T1000 (cell line): ENCODE measurements at places on chromosomes 12 and 14.
A peak's percentile ranks its signal among the peaks of the same experiment; 100 is the strongest.

GRCh38 chr12:102379346-102380162 lies 100.8 kb downstream of the IGF1 start:
- DNase-seq = no peak

- no peak for DNase-seq
These were observed 35.7 kb downstream of the SIX6 start for GRCh38 chr14:60544659-60545058.

- no peak for DNase-seq
These were observed 23.0 kb downstream of the MVK start for GRCh38 chr12:109596418-109597244.

DNA sequence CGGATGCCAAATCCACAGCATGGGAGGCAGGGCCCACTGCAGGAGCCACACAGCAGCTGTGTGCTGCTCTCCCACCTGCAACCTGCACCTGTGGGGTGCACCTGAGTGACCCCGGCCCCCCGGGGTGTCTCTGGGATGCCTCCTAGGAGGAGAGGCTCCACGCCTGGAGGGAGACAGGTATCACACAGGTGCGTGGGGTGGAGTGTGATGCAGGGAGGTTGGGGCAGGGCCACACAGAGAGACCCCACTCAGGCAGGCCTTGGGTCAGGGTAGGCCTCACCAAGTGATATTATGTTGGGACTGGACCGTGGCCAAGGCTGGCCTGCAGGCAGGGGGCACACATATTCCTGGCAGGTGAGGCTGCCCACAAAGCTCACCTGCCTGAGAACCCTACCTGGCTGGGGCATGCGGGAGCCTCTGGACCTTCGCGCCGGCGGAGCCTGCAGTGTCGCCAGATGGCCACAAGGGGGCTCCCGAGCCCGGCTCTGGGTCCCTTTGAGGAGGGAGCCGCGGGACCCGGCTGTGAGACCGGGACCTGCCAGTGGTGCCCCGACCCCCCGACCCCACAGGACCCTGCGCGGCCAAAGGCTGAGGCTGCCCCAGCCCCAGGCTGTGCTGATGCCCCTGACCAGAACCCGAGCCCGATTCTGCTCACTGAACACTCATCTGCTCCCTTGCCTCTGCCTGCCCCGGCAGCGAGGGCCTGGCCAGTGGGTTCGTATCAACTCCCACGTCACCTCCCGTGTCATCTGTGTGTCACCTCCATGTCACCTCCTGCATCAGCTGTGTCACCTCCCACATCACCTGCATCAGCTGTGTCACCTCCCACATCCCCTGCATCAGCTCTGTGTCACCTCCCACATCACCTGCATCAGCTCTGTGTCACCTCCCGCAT lies 11.4 kb downstream of the TMEM121 start:
- DNase-seq = peak; percentile 6

- no peak for DNase-seq
These were observed 42.1 kb upstream of the FZD10 start for GRCh38 chr12:130120012-130120805.

- DNase-seq = no peak
These were observed 28.0 kb downstream of the CALM1 start for GRCh38 chr14:90424686-90425372.

DNA sequence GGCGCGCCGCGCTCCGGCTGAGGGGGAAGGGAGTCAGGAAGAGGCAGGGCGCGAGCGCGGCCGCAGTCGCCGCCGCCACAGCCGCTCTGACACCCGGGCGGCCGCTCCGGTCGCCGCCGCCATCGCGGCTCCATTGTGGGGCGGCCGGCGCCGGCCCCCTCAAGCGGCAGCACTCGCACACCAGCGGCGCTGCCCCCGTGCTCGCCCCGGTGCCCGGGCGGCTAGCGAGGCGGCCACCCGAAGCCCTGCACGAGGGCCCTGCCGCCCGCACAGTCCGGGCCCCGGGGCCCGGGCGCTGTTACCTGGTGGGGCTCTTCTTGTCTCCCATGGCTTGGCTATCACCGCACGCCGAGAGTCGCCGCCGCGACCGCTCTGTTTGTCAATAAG lies 202 bp downstream of the YAF2 start:
- no peak for DNase-seq

- DNase-seq = no peak
These were observed 47.0 kb upstream of the ERGIC2 start for GRCh38 chr12:29427964-29428363.

- no peak for DNase-seq
These were observed 58.1 kb downstream of the CPNE8 start for GRCh38 chr12:38847247-38847646.

DNA sequence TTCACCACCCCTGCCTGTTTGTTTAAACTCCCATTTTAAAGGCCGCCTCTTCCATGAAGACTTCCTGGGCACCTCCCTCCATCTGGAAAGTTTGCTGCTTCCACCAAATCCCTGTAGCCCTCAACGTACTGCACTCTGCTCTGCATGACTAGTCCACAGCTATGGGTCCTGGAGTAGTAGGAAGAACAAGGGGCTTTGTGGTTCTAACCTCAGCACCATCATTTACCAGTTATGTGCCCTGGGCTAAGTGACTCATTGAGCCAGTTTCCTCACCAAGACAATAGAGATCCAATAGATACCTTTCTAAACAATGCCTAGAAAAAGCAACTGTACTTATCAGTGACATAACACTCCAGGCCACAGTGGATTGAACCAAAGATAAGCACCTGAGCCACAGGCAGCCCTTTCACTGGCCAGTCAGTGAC lies 8.5 kb upstream of the LTBP2 start:
- DNase-seq = peak; percentile 68

DNA sequence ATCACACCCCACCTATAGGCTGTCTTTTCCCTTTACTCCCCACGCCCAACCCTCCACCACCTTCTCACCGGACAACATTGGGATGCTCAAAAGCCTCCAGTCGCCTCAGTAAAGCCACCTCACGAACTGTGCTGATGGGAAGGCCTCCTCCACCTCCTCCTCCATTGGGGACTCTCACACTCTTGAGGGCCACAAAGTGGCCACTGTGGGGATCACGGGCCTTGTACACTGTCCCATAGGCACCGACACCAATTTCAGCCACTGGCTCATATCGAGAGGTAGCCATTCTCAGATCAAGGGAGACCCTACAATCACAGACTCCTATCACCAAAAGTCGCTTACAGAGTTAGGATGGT lies 700 bp downstream of the CDK4 start:
- DNase-seq = no peak

GRCh38 chr14:97306760-97307246 lies 509.6 kb downstream of the VRK1 start:
- DNase-seq = no peak

DNA sequence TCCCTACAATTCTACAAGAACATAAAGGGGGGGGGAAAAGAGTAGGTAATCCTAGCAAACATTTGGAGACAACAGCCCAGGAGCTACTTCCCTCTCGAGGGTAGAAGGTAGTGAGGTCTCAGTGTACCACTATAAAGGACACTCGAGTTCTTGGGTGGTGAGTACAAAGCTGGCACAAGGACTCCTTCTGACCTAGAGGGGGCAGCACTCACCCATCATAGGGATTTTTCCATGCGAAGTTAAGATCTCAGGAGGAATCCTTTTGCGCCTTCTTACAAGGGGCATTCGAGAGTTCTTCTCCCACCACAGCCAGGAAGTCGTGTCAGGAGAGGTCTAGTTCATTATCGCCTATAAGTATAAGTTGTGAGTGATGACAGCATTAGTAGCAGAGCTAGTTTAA lies 200.2 kb upstream of the RBM19 start:
- DNase-seq = no peak

DNA sequence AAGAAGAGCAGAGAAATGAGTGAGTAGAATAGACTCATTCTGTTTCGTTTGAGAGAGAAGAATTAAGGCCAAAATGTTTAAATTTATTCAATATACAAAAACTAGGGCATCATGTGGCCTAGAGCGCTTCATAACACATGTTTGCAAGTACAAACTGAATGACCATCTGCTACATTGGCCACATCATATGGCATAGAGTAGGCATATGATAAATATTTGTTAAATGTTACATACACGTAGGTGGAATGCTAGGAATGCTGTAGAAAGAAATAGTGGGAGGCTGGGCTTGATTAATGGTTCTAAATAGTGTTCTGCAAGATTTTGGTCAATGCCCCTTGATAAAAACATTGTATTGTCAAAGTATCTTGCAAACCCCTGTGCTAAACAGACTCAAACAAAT lies 10.8 kb downstream of the MGP start:
- DNase-seq = no peak

DNA sequence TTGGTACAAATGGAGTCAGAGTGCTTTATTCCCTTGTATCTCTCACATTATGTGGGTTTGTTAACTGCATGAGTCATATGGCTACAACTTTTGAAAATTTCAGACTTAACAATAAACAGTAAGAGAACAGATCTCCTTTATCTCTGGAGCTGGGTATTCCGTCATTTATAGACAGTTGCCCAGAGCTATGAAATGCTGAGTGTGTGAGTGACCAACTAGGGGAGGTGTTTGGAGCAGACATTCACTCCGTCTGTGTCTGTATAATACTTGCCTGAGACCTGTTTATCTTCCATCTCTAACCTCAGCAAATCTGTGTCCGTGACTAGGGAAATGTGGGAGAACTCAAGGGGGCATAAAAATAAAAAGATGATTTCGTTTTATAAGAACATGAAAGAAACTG lies 279.9 kb upstream of the FAR2 start:
- DNase-seq = peak; percentile 39

- no peak for DNase-seq
These were observed 312.5 kb downstream of the GRIN2B start for GRCh38 chr12:13668880-13669279.

DNA sequence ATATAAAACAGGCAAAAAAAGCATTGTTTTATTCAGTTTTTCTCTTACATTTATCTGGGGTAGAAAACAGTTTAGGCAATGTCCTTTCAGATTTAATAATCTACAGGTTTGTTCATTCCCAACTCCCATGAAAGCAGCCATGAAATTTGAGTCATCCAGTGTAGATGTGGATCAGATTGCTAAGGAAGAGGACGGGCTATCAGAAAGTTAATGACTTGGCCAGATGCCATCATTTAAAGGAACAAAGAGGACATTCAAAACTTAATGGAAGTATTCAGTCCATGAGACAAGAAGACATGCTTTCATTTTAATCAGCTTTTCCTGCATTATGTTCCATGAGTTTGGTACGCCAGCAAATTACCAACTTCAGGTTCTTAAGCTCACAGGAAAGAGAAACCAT lies 31.1 kb upstream of the POC1B start:
- DNase-seq = no peak

DNA sequence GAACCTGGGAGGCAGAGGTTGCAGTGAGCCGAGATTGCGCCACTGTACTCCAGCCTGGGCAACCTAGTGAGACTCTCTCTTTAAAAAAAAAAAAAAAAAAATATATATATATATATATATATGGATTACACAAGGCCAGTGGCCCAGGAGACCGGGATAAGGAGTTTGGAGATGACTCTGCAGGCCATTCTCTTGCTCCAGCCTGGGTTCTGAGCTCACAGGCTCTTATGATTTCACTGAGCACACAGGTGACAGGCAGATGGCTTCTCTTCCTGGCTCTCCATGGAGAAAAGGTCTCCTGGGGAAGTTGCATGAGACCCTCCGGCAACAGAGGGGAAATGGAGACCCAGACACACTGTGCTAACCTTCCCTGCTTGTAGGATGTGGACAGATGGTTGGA lies 98.7 kb upstream of the VASH1 start:
- no peak for DNase-seq

- DNase-seq = peak; percentile 96
These were observed 21.7 kb upstream of the VPS37B start for GRCh38 chr12:122917507-122918121.

DNA sequence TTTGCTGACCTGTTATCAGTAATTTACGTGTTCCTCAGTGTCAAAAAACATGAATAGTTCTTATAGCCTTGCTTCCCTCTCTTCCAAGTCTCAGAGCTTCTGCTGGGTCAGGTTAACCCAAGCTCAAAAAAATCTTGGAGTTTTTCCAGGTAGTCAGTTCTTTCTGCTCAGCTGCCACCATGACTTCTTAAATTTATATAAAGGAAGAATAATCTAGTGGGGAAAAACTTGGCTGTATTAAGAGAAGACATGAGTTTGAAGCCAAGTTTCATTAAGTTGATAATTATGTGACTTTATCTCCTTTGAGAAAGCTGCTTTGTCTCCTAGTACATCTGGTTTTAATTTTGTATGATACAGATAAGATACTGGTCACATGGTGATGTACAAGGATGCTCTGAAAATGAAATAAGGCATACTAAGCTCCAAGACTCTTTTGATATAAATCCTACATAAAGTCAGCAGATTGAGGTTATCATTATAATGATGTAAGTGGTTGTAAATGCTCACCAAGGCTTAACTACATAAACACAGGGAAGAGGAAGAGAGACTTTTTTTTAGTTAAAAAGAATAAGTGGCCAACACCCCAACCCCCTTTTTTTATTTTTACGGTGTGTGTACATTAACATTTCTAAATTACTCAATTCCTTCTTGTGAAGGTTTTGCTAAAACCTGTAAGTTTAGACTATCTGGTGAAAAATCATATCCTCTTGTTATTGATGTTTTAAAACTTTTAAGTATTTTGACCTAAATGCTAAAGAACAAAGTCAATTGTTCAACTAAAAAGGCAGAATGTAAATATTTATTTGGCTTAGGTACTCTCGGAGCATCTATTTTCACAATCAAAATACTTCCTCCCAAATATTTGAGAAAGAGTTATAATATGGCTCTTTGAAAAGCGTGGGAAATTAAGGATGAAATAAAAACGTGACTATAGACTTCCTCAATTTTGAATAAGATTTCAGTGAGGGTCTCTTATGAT lies 84.1 kb upstream of the SLC38A2 start:
- DNase-seq = no peak

GRCh38 chr12:56462565-56462964 lies 5.8 kb upstream of the SPRYD4 start:
- DNase-seq = no peak

DNA sequence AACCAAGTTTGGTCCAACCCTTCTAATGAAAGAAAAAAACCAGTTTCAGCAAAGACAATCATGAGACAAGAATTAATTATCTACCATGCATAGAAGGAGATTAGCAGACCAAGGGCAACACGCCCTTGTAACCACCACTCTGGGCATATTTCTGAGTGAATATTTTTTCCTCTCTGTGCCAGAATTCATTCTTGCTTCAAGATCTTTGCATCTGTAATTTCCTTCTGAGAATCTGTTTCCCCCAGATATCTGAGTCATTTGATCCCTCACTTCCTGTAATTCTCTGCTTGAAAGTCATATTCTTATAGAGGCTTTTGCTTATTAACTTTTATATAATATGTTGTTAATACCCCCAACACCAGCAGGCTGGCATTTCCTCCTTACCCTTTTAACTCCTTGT lies 243.7 kb downstream of the SLC16A7 start:
- DNase-seq = no peak

DNA sequence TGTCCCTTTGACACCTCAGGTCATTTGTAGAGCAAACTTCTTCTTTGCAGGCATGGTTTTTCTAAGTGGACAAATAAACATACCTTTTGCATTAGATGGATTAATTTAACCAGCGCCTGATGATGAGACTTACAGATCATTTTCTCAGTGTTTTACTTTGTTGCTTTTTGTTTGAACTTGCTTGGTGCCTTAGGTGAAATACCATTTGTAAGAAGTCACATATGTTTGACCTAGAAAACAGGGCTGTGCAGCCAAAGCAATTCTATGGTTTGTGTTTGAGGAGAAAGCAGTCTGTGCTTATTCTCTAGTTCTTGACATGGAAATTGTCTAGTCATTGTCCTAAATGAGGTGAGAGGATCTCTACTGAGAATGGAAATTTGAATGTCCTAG lies 111.1 kb downstream of the DIP2B start:
- no peak for DNase-seq
